ENCODE measurements at places on chromosomes 5 and 9.

DNA sequence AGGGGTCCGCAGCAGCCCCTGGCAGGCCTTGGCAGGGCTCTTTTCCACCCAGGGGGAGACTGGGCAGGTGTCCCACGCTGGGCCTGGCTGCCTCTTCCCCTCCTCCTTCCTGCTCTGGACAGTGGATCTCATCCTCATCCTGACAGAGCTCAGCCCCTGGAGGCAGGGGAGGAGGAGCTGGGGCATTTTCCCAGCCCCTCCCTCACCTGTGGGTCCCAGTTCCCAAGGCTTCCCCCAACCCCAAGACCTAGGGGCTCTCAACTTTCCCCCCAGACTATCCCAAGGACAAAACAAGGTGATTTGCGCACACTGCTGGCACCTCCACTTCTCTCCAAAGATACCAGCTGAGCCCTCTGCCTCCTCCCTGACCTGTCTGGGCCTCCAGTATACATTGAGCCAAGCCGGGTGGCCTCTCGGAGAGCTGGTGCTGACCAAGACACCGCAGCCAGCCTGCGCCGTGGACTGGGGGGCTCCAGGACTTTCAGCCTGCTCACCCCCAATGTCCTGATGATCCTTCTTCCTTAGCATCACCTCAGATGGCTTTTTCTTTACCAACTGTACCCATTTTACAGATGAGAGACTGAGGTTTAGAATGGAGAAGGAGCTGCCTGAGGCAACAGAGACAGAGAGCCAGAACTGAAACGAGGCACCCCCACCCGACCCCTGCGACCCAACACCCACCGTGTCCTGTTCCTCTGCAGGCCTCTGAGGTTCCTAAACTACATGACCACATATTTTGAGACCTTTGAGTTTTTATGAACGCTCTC, 126.6 kb downstream of the BARX1 start:
- DNase-seq: no peak

GRCh38 chr9:121185178-121185745, 16.4 kb downstream of the RAB14 start:
- no peak for DNase-seq

GRCh38 chr5:60504342-60504741, 195.6 kb downstream of the DEPDC1B start:
- DNase-seq: no peak

GRCh38 chr9:85745203-85745602, 3.4 kb upstream of the AGTPBP1 start:
- no peak for DNase-seq

GRCh38 chr5:113062869-113063508, 86.4 kb downstream of the DCP2 start:
- DNase-seq: no peak

DNA sequence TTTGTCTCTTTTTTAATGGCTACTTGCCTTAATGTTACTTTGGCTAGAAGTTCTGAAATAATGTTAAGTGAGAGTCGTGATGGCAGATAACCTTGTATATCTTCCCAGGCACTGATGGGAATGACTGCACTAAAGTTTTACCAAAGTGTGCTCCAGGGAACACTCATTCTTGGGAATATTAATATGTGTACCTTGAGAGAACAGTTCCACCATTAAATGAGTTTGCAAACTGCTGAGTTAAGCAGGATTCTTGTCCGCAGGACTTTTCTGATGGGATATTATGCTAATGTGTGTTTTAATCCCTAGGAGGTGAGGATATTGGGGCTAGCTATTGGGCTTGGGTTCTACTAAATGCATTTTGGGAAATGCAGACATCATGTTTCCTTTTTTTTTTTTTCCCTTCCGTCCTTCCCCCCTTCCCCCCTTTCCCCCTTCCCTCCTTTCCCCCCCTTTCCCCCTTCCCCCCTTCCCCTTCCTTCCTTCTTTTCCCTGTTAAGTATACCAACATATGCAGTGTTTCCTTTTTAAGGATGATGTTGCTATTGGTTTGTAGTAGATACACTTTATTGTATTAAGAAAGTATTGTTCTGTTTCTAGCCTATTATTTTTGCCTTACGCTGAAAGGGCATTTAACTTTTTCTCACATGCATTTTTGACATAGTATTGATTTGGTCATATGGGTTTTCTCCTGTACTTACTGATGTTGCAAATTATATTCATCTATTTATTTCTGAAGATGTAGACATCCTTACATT, 15.5 kb downstream of the ZBTB34 start:
- DNase-seq: no peak

DNA sequence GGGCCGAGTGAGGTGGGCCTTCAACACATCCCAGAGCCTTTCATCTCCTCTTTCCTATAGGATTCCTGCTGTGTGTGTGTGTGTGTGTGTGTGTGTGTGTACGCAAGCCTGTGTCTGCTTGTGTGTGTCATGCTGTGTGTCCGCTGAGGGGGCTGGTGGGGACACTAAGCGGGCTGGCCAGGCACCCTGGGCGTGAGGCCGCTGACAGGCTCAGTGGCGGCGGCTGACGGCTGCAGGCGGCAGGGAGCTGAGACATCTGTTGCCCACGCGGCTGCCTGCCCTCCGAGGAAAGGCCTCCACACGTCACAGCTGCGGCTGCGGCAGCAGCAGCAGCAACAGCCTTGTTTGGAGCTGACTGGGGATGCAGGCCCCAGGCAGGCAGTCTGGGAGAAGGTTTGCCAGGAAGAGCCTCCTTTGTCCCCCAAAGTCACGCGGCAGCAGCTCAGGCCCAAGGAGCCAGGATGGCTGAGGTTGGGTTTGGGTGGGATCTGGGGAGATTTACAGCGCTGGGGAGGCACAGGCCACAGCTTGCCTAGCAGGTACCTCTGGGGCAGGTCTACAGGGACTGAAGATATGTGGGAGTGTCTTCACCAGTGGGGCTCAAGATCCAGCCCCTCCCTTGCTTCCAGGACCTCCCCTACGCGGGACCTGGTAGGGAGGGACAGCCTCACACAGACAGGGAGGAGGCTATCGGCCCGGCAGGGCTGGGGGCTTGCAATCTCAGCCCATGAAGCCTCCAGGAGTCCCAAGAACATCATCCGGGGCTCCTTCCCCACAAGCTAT, 1.8 kb downstream of the PDLIM4 start:
- no peak for DNase-seq

GRCh38 chr5:88507261-88507660, 238.6 kb upstream of the TMEM161B start:
- DNase-seq: no peak

GRCh38 chr5:168076561-168076991, 214.9 kb upstream of the WWC1 start:
- no peak for DNase-seq

- no peak for DNase-seq
Observed at GRCh38 chr9:2255128-2255527, 240.0 kb downstream of the SMARCA2 start.

DNA sequence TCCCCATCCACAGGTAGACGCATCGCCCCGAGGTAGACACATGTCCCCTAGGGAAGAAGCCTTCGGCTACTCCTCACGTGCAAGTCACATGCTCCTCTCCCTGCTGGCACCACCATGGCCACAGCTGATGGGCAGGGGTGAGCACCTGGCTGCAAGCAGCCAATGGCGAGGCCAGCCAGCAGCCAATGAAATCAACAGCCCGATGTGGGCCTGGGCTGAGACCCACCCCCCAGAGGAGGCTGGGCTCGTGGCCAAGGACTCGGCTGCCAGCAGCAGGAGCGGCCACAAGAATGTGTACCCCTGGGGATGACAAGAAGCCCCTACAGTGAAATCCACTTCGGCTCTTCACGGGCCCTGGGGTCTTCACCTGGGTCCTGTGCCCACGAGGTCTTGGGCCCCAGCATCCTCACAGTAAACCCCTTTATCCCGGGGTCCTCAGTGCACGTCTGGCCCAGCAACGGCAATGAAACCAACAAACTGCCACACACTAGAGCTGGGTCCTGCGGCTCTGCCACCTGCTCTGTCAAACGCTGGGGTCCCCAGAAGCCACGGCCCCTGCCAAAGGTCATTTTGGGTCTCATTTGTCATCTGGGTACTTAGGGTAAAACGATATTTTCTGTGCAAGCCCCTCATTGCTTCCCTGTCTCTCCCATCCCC, 22.1 kb upstream of the PTGES start:
- no peak for DNase-seq

- no peak for DNase-seq
Observed at GRCh38 chr5:94690778-94691177, 72.3 kb downstream of the SLF1 start.

GRCh38 chr9:122239722-122240121, 11.0 kb upstream of the LHX6 start:
- no peak for DNase-seq

DNA sequence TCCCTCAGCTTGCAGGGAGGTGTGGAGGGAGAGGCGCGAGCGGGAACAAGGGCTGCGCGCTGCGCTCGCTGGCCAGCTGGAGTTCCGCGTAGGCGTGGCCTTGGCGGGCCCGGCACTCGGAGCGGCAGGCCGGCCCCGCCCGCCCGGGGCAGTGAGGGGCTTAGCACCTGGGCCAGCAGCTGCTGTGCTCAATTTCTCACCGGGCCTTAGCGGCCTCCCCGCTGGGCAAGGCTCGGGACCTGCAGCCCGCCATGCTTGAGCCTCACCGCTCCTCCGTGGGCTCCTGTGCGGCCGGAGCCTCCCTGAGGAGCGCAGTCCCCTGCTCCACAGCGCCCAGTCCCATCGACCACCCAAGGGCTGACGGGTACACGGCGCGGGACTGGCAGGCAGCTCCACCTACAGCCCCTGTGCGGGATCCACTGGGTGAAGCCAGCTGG, 1516.4 kb downstream of the EFNA5 start:
- no peak for DNase-seq

DNA sequence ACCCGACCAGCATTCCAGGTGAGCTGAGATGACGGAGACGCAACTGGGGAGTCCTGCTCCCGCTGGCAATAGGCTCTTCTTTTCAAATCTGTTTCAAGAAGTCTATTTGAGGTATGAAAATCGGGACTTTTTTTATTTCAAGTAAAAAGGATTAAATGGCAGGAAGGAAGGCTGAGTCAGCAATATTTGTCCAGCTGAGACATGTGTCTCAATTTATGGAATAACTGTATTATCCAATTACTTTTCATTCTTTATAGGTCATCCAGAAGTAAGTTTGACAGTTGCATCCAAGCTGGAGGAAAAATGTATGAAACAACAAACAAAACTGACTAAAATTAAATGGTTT, 221.1 kb downstream of the NR2F1-AS1 start:
- DNase-seq: no peak

- no peak for DNase-seq
Observed at GRCh38 chr9:114198249-114199040, 43.1 kb downstream of the COL27A1 start.

- DNase-seq: no peak
Observed at GRCh38 chr5:151118913-151119575, 38.2 kb upstream of the TNIP1 start.

GRCh38 chr5:42876375-42876844, 64.7 kb upstream of the SELENOP start:
- DNase-seq: no peak

DNA sequence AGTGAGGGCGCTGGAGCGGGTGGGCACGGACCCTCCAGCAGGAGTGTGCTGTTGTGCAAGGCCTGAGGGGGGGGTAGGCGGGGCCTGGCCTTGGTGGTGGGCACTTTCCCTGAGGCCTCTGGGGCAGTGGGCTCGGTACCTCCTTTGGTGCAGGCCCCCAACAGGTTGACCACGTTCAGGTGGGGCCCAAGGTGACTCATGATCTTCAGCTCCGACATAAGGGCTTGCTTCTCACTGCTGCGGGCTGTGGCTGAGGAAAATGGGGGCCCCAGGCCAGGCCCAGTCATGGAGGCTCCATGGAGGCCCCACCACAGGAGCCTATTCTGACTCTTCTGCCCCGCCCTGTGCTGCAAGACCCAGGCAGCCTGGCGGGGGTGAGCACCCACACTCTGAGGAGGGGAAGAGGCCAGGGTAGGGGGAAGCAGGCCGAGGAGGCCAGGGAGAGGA, 31.5 kb downstream of the PDGFRB start:
- no peak for DNase-seq

GRCh38 chr5:94113087-94113486, 371.7 kb upstream of the POU5F2 start:
- no peak for DNase-seq

GRCh38 chr5:158463938-158464337, 605.0 kb upstream of the CLINT1 start:
- DNase-seq: no peak

All from C1 segment of cervical spinal cord (tissue), 14 donors.